HCT116 (cell line): ENCODE measurements at places on chromosomes 3 and 15. TPM values are rescaled to one million over a fixed set of nuclear protein-coding genes. Genes with fewer than 3 reads are reported as not detected.

DOCK3 gene
- total RNA-seq = 4.2 TPM

BTLA gene
- total RNA-seq = 0.17 TPM

GPR149 gene
- not detected for total RNA-seq

CFAP20DC gene
- 2.9 TPM for total RNA-seq

GRCh38 chr3:71509066-71509465 is 74.5 kb downstream of the FOXP1 start:
- DNase-seq = no peak

GRCh38 chr3:113574213-113574612 is 41.9 kb downstream of the SIDT1 start:
- no peak for DNase-seq

- DNase-seq = no peak
These were observed at the start of gene UTS2B for GRCh38 chr3:191329654-191330529. Gene UTS2B (minus strand): TSS chr3:191330526. CDS start chr3:191282189, 48,337 bp downstream.

DNA sequence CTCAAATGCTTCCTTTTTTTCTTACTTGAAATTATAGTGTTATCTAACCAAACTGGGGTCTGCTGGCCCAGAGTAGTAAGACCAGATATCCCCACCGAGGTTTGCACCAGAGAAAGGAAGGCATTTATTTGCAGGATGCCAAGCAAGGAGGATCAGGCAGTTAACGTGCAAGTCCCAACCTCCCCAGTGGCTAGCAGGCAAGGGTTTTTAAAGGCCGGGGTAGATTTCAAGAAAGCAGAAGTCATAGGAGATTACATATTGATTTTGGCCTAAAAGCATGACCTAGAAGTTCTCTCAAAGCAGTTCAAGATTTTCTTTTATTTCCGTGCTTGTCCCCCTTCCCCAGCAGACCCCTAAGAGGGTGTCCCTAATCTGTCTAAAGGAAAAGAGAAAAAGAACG is 32.8 kb upstream of the STRIT1 start:
- DNase-seq = no peak

DNA sequence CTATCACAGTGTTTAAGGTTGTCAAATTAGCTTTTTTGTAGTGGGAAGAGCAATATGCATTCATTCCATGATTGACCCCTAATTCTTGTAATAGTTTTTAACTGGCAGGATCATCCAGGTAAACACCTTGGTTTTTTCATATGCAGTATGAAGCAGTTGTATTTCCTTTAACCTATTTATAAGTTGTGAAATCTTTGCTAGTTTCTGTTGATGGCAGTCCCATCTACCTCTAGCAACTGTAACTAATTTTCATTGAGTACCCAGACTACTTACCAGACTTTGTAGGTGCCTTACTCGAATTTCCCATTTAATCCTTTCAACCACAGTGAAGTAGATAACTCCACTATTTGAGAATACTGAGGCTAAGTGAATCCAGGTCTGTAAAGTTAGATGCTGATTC is 6.1 kb downstream of the FXR1 start:
- DNase-seq = no peak

DNA sequence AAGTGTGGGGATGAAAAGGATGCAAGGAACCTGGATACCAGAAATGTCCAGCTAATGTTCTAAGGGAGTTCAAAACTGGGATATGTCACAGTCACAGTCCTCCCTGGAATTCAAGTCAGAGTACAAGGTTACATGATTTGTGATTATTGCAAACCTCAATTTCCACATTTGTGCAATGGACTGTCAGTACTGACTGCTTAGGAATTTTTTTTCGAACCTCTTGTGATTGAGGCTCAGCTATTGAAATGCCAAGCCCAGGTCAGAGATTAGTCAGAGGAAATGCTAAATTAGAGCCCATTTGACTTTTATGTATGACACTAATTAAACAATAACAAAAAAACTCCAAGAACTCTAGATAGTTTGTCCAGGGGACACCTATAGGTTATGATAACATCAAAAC is 210.2 kb downstream of the THSD4 start:
- no peak for DNase-seq

DNA sequence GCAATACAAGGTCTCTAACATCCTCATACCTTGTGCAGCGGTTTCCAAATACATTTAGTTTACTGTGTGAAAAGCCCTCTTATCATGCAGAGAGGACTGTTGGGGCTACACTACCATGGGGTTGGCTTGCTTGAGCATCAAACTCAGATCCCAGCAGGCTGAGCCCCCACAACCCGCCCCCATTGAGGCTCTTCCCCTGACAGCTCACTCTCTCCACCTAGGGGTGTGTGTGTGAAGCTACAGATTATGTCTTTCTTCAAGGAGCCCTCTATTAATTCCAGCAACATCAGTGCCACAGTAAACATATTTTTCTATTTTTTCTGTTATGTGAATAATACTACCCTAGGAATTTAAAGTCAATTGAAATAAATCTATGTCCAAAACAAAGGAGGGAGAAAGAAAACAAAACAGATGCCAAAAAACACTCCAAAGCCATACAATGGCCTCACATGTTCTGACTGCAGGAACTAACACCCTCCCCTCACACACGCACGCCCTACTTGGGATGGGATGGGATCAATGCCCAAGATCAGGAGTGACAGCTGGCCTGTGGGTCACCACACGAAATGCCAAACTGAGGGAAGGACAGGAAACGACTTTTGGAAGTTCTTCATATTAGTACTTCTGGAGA is 14.7 kb downstream of the TM4SF4 start:
- DNase-seq = peak; percentile 39
